ENCODE measurements at places on chromosomes 1 and 21.

GRCh38 chr1:240405751-240406150, 206.2 kb downstream of the GREM2 start:
- DNase-seq, result no peak

- no peak for DNase-seq
These were observed 61.2 kb upstream of the DPH5 start for GRCh38 chr1:101086783-101087182.

DNA sequence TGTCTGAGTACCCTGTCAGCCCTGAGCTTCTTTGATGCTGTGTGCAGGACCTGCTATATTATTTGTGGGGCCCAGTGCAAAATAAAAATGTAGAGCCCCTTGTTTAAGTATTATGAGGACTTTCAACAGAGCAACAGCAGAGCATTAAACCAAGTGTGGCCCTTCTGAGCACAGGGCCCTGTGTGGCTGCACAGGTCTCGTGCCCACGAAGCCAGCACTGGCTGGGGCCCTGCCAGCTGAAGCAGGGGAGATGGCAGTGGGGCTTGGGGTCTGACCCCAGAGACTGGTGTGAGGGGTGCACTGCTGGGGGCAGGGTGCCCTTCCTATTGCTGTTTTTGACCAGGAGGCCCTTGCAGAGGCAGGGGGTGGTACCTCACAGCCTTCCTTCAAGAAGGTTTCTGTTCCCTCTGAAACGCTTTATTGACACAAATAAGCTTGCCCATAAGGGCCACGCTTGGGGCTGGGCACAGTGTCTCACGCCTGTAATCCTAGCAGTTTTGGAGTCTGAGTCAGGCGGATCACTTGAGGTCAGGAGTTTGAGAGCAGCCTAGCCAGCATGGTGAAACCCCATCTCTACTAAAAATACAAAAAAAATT, 2.2 kb upstream of the SEMA4A start:
- DNase-seq, result no peak

DNA sequence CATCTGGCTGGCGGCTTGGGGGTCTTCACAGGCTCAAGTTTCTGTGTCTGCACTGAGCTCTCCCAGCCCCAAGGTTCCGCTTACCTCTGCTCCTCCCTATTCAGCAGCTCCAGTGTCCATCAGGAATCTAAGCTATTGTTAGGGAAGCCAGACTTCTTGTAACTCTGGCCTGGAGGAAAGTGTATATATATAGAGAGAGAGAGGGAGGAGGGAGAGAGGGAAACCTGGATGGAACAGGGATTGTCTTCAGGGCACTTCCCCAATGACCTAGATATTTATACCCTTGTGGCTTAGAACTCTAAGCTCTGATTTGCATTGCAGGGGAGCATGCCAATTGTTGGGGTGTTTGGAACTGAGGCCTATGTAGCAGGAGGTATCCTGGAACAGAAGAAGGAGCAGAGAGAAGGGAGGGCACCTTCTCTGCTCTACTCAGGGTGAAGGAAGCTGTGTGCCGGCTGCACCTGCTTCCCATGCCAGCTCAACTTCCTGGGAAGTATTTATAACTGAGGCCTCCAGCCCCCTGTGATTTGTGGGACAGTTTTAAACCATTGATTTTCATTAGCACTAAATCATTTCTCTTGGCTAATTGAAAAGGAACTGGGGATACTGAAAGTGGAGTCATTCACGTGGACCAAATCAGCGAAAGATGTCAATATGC, 70.9 kb downstream of the NAV1 start:
- no peak for DNase-seq

GRCh38 chr21:26449161-26449560, 123.9 kb downstream of the CYYR1 start:
- DNase-seq, result no peak

DNA sequence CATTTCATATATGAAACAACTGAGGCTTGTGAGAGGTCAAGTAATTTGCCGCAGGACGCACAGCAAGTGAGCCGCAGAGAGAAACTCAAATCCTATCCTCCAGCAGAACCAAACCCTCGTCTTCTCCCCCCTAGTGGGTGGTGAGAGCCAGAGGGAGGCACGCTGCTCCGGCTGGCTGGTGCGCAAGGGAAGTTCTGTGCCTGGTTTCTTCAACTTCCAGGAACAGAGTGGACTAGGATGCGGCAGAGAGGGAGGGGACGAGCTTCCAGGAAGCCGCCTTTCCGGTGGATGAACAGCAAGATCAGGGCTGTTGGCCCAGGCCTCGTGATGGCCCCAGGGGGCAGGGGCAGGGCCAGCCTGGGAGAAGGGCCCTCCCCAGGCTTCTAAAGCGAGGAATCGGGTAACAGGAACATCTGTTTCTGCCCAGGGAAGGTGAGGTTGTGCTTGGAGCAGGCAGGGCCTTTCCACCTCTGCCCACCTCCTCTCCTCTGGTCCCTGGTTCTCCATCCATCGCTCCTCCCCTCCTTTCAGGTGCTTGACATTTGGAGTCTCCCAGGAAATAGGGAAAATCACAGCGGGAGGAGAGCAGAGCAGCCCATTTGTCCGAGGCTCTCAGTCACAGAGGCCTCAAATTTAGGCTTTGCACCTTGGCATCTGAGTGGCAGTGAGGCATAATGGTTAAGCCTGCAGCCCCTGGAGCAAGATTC, 16.8 kb upstream of the PDIK1L start:
- DNase-seq, result no peak

- no peak for DNase-seq
These were observed 17.3 kb upstream of the GALNT2 start for GRCh38 chr1:230049731-230050130.

GRCh38 chr1:219837274-219837993, 90.9 kb downstream of the SLC30A10 start:
- DNase-seq, result no peak

- DNase-seq, result no peak
These were observed 58.5 kb downstream of the MAP10 start for GRCh38 chr1:232863544-232864275.

DNA sequence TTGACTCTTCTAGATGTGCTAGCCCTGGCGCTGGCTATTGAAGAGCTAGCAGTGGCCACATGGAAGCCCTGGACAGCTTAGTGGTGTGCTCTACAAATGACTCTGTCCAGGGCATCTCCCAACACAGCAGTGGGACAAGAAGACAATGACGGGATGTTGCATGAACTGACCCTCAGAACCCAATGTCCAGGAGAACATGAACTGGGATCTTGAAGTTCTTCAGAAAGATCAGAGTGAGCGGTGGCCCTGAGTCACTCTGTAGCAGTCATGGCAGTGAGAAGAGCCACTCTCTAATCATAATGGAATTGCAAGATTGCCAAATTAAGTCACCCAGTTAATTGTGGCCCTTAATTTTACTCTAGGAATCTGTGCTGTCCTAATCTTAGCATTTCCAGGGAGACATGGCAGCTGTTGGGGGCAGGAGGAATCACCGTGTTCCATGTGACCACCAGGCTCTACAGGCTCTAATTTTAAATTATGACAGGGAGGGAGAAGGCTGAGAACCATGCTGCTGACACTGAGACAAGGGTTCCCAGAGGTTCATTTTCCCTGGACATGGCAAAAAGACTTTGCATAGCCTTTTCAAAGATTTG, 10.2 kb upstream of the OBSCN start:
- no peak for DNase-seq

DNA sequence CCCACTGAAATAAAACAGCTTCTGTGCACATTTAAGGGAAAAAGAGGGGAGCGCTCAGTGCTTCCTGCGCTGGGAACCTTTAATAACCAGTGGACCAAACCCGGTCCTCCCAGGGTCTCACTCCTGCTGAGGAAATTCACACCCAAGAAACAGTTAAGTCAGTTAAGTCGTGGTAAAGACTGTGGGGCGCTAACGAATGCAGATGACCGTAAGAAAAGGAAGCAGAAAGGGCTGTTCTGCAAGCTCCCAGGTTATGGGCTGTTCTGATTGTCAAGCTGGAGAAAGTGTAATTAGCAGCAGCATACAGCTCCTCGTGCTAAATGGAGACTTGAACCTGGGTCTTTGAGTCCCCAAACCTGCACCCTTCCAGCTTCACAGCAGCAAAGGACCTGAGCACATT, 536.6 kb downstream of the NPHP4 start:
- no peak for DNase-seq

DNA sequence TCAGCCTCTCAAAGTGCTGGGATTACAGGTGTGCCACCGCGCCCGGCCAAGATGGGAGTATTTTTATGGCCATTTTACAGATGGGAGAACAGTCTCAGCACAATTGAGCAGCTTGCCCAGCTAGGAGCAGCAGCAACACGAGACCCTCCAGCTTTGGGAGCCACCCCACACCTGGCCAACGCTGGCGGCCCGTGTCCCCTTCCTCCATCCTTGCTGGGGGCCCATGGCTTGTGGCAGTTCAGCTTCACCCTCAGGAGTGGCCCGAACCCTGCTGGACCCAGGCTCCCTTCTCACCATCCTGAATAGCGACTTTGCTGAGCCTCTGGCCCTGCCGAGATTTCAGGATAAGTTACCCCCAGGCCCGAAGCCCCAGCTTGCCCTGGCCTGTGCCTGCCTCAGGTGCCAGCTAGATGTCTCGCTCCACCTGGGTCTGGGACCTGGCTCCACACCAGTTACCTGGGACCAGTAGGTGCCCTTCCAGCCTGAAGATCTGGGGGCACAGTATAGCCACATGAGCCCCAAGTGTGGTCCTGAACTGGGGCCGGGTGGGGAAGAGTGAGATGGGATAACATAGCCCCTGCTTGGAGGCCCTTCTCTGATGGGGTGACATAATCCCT, 19.2 kb downstream of the SLC66A1 start:
- no peak for DNase-seq

- DNase-seq, result no peak
These were observed 138.7 kb upstream of the ZNF648 start for GRCh38 chr1:182200025-182200812.

GRCh38 chr1:231612393-231613089, 14.0 kb upstream of the DISC1 start:
- DNase-seq, result peak; percentile 16

GRCh38 chr1:48645883-48646282, 130.8 kb downstream of the BEND5 start:
- no peak for DNase-seq

DNA sequence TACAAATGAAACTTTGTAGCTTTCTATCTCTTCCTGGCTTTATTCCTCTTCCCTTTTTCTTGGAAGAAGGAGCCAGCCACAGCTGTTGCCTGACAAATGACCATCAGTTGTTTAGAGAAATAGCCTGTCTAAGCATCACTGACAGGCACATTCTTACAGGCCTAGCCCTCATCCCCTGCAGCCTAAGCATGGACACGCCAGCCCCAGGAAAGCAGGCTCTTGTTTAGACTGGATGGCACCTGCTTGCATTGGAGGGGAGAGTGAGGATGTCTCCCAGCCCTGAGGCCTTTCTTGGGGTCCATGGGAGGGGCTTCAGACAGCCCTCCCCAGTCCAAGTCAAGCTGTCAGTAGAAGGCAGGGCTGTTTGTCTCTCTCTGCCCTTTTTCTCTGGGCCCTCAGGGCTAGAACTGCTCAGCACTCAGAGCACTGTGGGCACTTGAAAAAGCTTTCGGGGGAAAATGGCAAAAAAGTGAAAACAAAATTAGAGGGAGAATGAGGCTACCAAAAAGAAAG, 282.5 kb upstream of the PLXNA2 start:
- no peak for DNase-seq

- DNase-seq, result no peak
These were observed 61.4 kb upstream of the TARBP1 start for GRCh38 chr1:234540404-234540762.

DNA sequence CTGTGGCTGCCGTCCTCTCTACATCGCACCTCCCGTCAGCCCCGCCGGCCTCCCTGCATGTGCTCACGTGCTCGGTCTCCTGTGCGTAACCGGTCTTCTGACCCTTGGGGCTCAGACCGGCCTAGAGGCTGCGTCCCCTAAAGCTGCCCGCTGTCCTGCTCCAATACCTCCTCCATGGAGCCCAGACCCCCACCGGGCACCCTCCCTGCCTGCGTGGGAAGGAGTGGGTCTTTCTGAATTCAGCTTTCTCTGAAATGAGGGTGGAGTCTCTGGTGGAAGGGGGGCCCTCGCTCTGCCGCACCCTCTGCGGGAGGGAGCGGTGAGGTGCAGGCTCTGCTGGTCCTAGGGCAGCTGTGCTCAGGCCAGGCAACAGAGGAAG, 18.7 kb upstream of the POFUT2 start:
- no peak for DNase-seq

GRCh38 chr21:29149808-29150425, 19.5 kb downstream of the MAP3K7CL start:
- DNase-seq, result no peak

GRCh38 chr1:93839753-93840152, 39.3 kb downstream of the DNTTIP2 start:
- no peak for DNase-seq

- no peak for DNase-seq
These were observed 2.3 kb downstream of the MFAP2 start for GRCh38 chr1:16978139-16978538.

- DNase-seq, result no peak
These were observed 6.2 kb downstream of the CCDC17 start for GRCh38 chr1:45617618-45618017.

GRCh38 chr1:202155478-202156021, 4.9 kb downstream of the PTPN7 start:
- no peak for DNase-seq

DNA sequence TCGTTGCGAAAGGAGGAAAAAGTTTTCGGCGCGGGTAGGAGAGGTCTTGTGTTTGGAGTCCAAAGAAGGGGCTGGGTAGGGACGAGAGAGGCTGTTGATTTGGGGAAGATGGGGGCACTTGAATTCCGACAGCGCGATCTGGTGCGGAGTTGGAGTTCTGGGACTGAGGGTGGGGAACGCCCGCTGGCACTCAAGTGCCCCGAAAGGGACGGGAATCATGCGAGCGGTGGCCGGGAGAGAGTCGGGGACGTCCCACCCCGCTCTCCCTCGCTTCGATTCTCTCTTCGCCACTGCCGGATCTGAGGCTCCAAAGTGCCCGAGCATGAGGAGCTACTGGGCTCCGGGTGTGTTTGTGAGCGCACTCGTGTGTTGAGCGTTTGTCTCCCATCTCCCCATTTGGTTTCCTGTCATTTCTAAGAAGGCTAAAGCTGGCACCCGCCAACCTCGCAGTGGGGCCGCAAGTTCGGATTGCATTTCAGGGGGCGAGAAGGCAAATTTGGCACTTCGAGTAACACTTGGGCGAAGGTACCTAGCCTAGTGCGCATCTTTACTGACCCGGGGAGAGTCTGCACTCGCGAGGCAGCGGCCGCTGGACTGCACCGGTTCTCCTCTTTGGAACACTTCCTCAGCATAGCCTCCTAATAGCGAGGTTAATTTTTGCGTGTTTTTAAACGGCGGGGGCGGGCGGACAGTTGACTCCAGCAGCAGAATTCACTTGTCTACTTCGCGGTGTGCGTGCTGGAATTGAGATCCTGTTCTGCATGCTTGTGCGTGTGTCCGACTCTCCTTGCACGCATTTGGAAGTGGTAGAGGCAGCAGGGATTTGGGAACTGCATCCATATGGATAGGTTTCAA, 1.2 kb downstream of the CHRM3 start:
- no peak for DNase-seq

GRCh38 chr1:19179597-19180264, 30.3 kb downstream of the UBR4 start:
- no peak for DNase-seq

- DNase-seq, result no peak
These were observed 179.1 kb downstream of the PSMG1 start for GRCh38 chr21:39003982-39004633.

GRCh38 chr1:109501644-109502363, 7.7 kb downstream of the AMIGO1 start:
- DNase-seq, result no peak
